ENCODE measurements at places on chromosomes 7 and 10.

DNA sequence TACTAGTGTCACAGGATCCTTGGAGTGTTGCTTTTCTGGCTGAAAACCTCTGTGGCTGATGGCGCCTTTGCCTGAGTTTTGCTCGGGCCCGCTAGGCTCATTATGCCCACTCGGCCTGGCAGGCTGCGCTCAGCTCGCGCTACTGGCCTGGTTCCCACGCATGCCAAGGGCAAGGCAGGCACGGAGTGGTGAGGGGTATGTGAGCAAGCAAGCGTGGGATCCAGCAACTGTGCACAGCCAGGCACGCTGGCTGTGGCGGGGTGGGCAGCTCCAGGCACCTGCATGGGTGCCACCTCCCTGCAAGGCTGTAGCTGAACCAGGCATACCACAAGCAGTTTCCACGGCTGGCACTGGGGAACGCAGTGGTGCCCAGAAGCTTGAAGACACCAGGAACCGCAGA is 562.6 kb downstream of the GRM8 start:
- DNase-seq: no peak

GRCh38 chr10:110305767-110306451 is 1.2 kb upstream of the SMNDC1 start:
- DNase-seq: peak; percentile 78

- peak; percentile 75 for DNase-seq
Observed at GRCh38 chr7:127189886-127190285, 62.9 kb downstream of the GRM8 start.

DNA sequence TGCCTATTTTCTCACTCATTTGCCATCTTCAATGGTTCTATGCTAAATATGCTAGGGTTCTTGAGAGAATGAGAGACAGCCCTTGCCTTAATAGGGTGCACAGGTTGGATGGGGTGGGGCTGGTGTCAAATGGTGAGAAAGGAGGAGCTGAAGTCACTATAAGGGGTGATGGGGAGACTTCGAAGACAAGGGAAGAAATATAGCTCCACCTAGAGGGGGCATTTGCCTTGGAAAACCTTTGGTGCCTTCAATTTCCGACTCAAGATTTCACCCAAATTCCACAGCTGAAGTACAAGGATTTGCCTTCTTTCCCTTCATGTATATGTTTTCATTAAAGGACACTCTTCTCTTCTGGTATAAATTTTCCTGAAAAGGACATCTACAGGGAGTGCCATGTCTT is 5.6 kb downstream of the PTN start:
- DNase-seq: no peak

GRCh38 chr10:27383595-27384542 is 120.2 kb upstream of the RAB18 start:
- DNase-seq: peak; percentile 3

DNA sequence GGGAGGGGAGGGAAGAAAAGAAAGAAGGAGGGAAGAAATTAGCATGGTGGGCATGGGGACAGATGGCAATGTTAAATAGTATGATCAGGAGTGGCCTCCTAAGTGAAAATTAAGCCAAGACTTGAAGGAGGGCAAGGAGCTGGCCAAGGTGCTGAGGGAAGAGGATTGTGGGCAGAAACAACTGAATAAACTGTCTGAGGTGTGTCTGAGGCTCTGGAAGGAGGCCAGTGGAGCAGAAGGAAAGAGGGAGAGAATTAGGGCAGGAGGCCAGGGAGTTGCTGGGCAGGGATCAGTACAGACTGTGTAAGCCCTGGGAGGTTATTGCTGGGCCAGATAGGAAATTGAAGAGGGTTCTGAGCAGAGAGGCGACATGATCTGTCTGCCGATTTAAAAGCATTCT is 40.6 kb upstream of the VKORC1L1 start:
- no peak for DNase-seq

DNA sequence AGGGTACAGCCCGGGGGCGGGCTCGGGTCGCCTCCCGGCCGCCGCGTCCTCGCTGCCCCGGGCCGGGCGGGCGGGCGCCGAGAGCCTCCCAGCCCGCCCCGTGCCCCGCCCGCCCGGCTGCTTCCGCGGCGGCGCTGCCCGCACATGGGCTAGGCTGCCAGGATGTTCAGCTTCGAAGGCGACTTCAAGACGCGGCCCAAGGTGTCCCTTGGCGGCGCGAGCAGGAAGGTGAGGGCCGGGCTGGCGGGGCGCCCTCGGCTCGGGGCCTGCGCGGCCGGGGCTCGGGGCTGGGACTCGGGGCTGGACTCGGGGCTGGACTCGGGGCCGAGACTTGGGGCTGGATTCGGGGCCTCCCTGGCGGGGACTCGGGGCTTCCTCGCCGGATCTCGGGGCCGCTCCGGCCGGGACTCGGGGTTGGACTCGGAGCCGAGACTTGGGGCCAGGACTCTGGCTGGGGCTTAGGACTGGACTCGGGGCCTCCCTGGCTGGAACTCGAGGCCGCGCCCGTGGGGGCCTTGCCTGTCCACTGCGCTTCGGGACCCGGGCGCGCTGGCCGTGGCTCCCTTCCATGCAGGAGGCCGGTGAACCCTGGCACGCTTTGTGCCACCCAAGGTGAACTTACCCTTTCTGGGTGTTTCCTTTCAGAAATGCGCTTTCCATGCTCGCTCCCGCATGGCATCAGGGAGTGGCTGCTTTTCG is 534 bp downstream of the UBE3C start:
- DNase-seq: no peak

All from SHP77 (cell line).